ENCODE measurements at places on chromosomes 4 and X.

GRCh38 chrX:112820364-112821268, 20.0 kb downstream of the AMOT start:
- DNase-seq = no peak

DNA sequence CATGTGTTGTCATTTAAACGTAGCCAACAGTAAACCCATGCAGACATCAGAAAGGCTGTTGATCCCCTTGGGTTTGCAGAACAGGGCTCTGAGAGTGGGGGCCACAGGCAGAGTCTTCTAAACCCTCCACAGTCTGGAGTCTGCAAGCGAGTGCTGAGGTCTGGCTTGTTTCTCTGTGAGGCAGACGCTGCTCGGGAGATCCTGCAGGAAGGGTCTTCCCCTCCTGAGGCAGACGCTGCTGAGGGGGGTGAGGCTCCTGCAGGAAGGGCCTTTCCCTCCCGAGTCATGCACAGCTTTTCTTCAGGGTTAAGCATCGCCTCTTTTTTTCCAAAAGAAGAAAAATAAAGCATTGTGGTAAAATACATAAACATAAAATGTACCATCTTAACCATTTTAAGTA, 17.1 kb upstream of the PDE6B start:
- DNase-seq = no peak

- DNase-seq = no peak
Observed at GRCh38 chr4:77525538-77525937, 80.1 kb upstream of the CXCL13 start.

DNA sequence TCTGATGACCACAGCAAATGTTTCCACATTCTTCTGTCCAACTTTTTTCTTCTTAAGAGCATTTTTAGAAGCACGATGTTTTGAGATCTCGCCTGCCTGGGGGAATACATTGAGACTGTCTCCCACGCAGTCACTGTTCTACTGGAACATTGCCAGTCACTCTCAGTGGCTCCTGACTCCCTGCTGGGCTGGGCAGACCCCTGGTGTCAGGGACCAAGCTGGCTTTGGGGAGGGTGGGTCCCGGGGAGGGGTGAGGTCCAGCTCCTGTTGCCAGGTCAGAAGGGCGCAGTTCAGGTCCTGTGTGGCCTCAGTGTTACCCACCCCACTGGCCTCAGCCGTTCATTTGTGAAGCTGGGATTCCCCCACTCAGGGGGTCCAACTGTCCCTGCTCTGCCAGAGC, 18.9 kb upstream of the ABLIM2 start:
- no peak for DNase-seq

DNA sequence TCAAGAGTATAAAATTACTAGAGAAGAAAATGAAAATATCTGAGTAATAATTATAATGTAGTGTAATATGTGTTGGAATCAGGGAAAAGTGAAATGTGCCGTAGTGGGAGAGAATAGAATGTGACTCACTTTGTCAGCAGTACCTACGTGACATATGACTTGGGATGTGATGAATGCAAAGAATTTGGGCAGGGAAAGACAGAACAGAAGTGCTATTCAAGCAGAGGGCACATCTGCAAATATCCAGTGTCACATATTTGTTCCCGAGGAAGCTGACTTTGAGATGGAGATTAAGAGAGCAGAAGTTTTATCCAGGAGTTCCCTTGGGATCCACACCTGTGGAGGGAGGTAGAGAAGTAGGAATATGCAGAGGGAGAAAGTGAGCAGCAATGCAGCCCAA, 69.3 kb upstream of the HS3ST1 start:
- no peak for DNase-seq
